GM12878 (cell line): ENCODE measurements at places on chromosomes 7 and 10. TPM values are rescaled to one million over a fixed set of nuclear protein-coding genes. Genes with fewer than 3 reads are reported as not detected.

The TMEM248 gene
- 70.0 and 74.3 TPM in 2 replicates for total RNA-seq

The TRPV5 gene
- total RNA-seq, result not detected in 2 replicates

The CNOT4 gene
- 19.6 and 20.3 TPM in 2 replicates for total RNA-seq

- H3K27me3 ChIP-seq, result peaks cover 9% of the 10 kb centered on the region
- H3K4me1 ChIP-seq, result no peaks in the 10 kb centered on the region
- no peaks in the 10 kb centered on the region for H3K36me3 ChIP-seq
- H3K4me3 ChIP-seq, result no peak within 1 kb of the TSS
- H3K27ac ChIP-seq, result no peak within 1 kb of the TSS
- DNase-seq, result no peak
These were observed at the start of gene RELN for GRCh38 chr7:103989200-103989784. RELN (minus strand) TSS chr7:103989658; CDS start chr7:103989356, 302 bp downstream.

- H3K27ac ChIP-seq, result no peak overlapping the region
- no peaks in the 10 kb centered on the region for H3K4me1 ChIP-seq
- DNase-seq, result no peak
- H3K36me3 ChIP-seq, result no peaks in the 10 kb centered on the region
- H3K27me3 ChIP-seq, result no peaks in the 10 kb centered on the region; the same call in 1 of the 2 replicates
- no peak overlapping the region for H3K4me3 ChIP-seq
These were observed 53.3 kb downstream of the C7orf25 start for GRCh38 chr7:42858570-42858969.

DNA sequence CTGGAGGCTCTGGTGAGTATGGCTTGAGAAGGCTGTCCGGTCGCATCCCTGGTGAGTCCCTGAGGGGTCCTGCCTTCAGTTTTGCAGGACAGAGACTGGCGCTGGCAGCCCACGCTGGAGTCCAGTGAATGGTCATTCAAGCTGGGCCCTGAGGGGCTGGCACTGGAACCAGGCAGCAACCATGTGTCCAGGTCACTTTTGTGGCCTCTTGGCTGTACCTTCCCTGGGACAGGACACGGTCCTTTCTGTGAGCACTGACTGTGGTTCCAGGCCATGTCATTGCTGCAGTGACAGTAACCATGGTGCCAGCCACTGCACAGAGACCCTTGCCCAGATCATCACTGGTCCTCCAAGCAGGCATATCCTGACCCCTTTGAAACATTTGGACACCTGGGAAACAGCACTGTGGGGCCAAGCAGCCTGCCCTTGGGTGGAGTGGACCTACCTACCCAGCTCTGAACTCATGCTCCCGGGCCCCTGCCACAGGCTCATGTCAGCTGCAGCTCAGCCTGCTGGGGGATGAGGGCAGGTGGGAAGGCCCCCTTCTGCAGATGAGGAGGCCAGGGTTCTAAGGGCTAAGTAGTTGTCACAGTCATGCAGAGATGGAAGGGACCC lies 72.1 kb downstream of the ADCY1 start:
- H3K27me3 ChIP-seq, result no peaks in the 10 kb centered on the region
- H3K27ac ChIP-seq, result no peak overlapping the region
- DNase-seq, result no peak
- H3K4me3 ChIP-seq, result no peak overlapping the region

- DNase-seq, result no peak
- H3K36me3 ChIP-seq, result peaks cover 2% of the 10 kb centered on the region
- peaks cover 28% of the 10 kb centered on the region for H3K4me1 ChIP-seq
These were observed 24.3 kb downstream of the PPP2R2D start for GRCh38 chr10:131925011-131925649.

DNA sequence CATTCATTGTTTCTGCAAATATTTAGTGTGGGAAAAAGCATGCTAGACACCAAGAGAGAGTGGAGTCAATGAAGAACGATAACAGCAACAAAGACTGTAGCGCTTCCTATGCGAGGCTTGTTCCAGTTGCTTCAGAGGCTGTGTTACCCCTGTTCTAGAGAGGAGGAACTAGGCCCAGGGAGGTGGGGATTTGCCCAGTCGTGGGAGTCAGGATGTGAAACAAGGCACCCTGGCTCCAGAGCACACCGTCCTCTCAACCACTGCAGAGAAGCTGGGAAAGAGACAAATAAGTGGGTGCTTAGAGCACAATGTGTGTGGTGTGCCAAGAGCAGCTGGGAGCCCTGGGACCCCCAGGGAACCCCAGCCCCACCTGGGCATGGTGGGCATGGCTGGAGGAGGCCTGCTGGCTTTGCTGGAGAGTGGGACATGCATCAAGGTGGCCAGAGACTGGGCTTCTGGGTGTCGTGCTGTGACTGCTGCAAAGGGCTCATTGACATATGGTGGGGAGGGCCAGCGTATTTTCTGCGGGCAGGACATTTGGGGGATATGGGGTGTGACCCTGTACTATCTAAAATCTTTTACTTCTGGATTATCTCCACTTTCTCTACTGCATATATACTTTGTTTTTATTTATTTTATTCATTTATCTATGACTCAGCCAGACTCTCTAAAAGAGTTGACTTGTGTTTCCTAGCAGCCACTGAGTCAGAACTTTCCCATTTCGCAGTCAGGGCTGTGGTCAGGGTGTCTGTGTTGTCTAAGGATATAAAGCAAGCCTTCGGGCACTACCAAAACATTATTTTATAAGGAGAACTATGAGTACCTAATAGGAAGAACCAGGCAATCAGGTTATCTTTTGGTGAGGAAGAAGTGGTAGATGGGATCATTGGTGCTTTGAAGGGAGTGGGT lies 95.4 kb downstream of the TCF7L2 start:
- no peak for DNase-seq
- H3K27me3 ChIP-seq, result no peaks in the 10 kb centered on the region; the same call in none of the 2 replicates
- no peak overlapping the region for H3K27ac ChIP-seq
- H3K36me3 ChIP-seq, result no peaks in the 10 kb centered on the region

DNA sequence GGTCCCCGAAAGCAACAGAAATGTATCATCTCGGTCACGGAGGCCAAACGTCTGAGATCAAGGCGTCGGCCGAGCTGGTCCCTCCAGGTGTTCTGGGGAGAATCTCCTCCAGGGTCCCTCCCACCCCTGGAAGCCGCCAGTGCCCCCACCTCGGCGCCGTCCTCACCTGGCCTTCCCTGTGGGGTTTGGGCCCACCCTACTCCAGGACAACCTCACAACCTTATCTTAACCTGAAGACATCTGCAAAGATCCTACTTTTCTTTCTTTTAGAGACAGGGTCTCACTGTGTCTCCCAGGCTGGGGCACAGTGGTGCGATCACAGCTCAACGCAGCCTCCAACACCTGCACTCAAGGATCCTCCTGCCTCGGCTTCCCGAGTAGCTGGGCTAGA lies 33.4 kb downstream of the ADAP1 start:
- peaks cover 7% of the 10 kb centered on the region for H3K36me3 ChIP-seq
- 0 out of 2 replicates have a peak overlapping the region, but pooled peaks have one; percentile 10 for H3K27ac ChIP-seq
- H3K4me1 ChIP-seq, result peaks cover 42% of the 10 kb centered on the region
- DNase-seq, result no peak
- no peak overlapping the region for H3K4me3 ChIP-seq
- H3K27me3 ChIP-seq, result no peaks in the 10 kb centered on the region

DNA sequence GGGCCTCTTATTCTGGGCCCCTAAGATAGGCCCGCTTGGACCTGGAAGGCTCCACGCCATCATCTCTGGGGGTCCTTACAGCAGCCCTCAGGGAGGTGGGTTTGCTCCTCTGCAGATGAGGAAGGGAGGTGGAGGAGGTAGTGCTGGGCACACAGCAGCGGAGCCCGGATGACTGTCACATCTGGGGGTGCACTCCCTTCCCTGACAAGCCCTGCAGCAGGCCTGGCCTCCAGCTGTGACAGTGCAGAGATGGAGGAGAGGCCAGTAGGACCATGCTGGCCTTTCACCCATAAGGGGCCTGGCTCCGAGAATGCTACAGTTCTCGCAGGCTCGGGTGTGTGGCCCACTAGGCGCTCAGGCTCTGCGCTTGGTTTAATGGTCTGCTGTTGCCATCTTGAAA lies 9.2 kb downstream of the GDF2 start:
- no peaks in the 10 kb centered on the region for H3K36me3 ChIP-seq
- no peak overlapping the region for H3K4me3 ChIP-seq
- no peaks in the 10 kb centered on the region for H3K4me1 ChIP-seq
- H3K27me3 ChIP-seq, result no peaks in the 10 kb centered on the region; the same call in 1 of the 2 replicates
- no peak for DNase-seq

DNA sequence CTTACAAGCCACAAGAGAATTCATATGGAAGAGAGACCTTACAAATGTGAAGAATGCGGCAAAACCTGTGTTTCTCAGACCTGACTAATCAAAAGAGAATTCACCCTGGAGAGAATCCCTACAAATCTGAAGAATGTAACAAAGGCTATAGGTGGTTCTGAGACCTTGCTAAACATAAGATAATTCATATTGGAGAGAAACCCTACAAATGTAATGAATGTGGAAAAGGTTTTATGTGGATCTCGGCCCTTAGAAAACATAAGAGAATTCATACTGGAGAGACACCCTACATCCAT lies 33.4 kb downstream of the ZNF727 start:
- no peaks in the 10 kb centered on the region for H3K36me3 ChIP-seq
- no peak overlapping the region for H3K27ac ChIP-seq
- H3K27me3 ChIP-seq, result no peaks in the 10 kb centered on the region
- no peak for DNase-seq
- H3K4me3 ChIP-seq, result no peak overlapping the region
- no peaks in the 10 kb centered on the region for H3K4me1 ChIP-seq

- H3K36me3 ChIP-seq, result no peaks in the 10 kb centered on the region
- peak; percentile 9 for DNase-seq
- peaks cover 5% of the 10 kb centered on the region for H3K4me1 ChIP-seq
- no peaks in the 10 kb centered on the region for H3K27me3 ChIP-seq
These were observed 38.8 kb downstream of the RAMP3 start for GRCh38 chr7:45196374-45196773.
